Amniotic stem cell (primary cell): ENCODE measurements at places on chromosomes 6 and 20.

GRCh38 chr6:70586114-70586513 is 19.4 kb downstream of the SDHAF4 start:
- DNase-seq, result no peak

GRCh38 chr6:36837022-36837339 is 2.3 kb downstream of the CPNE5 start:
- no peak for DNase-seq

DNA sequence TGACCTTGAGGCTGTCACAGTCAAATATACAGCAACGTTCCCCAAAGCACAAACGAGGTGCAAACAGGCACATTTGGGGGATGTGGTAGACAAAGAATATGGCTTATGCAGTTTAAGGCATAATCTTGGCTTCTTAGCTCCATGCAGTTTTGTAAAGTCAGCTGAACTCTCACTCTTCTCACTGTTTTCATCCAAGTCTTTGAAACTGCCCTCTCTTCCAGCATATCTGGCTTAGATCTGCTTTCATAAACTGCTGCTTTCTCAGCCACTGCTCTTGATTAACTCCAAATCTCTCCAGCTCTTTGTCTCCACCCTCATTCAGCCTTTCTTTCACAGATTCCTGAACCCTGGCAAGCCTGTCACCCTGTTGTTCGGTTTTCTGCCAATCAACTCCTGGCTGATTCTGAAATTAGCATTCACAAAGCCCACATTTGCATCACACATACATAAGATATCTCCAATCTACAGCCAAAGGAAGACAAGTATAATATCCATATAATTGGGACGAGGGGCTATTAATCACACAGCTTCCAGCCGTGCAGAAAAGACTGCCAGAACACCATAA is 301.1 kb upstream of the RNF217 start:
- no peak for DNase-seq

DNA sequence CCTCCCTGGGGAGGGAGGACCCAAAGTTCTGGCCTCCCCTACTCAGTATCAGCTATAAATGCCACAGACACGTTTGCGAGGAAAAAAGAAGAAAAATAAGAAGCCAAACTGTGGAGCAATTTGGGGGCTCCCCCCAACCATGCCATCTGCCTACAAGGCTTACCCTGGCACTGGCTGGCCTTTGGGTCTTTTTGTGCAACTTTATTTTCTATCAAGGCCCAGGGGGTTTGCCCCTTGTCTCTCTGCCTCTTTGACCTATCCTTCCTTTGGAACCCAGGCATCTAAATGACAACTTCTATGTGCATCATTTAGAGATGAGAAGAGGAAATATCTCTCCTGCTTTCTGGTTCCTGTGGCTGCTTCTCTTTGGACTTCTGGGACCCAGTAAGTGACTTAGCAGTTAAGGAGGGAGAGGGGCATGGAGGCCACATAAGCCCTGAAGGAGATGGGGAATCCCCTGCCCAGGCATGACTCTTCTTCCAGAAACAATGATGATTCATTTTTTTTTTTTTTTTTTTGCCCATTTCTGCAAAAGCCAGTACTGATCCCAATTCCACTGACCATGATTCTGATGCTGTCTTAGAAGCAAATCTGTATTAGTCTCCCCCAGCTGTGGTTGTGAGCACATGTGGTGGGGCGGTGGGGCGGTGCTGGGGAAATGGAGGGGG is at the start of gene MUC22:
Gene MUC22, plus strand, starts transcription at position 82 of the 668 bp plus-strand sequence. Its CDS starts 233 bp downstream, at position 315.
- DNase-seq, result peak; percentile 52

- DNase-seq, result no peak
Measured at GRCh38 chr6:46113370-46113769, 16.4 kb upstream of the ENPP4 start.

- DNase-seq, result peak; percentile 68
Measured at GRCh38 chr6:166786704-166787293, 159.7 kb upstream of the RPS6KA2 start.

GRCh38 chr6:37979392-37980221 is 160.1 kb downstream of the ZFAND3 start:
- DNase-seq, result no peak

DNA sequence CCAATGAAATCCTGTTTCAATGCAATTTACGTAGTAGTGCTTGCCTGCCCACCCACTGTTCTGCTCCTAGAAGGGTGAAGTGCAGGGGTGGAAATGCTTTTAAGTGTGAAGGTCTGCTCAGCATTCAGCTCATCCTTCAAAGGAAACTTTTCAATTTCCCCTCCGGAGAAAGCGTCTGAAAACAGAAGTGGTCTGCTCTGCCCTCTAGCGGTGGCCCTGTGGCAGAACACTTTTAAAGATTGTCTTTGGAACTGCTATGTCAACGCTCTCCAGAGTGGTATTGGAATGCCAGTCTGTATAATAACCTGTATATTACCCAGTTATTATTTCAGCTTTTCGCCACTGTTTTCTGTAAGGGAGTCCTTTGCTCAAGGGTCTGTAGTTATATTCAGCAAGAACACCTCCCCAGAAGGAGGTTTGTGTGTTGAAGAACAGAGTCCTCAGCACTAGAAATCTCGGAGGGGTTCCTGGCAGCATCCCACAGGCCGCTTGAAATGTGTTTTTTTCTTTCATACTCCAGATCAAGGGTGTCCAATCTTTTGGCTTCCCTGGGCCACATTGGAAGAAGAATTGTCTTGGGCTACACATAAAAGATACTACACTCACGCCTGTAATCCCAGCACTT is 63.1 kb upstream of the KLHL31 start:
- peak; percentile 40 for DNase-seq

- DNase-seq, result no peak
Measured at GRCh38 chr20:21225215-21225947, 77.8 kb upstream of the XRN2 start.

DNA sequence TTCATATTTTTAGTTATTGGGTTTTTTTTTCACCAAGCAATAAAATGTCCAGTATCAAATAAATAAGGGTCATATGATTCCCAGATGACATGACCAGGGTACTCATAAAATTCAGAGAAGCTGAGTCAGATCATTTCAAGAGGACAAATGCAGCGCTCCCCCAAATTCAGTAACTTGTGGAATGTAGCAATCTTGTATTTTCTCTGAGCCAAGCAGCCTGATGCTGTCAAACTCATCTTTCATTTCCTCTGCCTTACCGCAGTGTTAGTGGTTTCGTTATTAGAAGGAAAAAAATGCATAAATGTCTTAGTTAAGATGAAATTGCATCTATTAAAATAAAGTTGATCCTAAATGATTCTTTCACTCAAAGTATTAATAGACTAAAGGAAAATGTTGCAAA is 57.8 kb upstream of the EDN1 start:
- DNase-seq, result no peak

DNA sequence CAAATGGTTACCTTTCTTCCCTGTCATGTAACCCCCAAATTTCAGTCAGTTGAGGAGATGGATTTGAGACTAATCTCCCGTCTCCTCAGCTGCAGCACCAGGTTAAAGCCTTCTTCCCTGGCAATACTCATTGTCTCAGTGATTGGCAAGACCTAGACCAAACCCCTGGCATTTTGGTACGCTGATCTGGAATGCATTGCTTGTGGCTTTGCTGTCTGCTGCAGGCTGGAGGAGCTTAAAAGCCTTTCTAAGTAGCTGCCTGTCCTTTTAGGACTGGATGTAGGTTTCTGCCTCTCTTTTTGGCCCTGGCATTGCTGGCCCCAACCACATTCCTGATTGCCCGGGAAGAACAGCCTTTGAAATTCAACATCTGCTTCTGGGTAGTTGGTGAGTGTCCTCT is 729.6 kb upstream of the GJE1 start:
- DNase-seq, result no peak

GRCh38 chr6:148298683-148299082 is 44.0 kb upstream of the SASH1 start:
- no peak for DNase-seq

DNA sequence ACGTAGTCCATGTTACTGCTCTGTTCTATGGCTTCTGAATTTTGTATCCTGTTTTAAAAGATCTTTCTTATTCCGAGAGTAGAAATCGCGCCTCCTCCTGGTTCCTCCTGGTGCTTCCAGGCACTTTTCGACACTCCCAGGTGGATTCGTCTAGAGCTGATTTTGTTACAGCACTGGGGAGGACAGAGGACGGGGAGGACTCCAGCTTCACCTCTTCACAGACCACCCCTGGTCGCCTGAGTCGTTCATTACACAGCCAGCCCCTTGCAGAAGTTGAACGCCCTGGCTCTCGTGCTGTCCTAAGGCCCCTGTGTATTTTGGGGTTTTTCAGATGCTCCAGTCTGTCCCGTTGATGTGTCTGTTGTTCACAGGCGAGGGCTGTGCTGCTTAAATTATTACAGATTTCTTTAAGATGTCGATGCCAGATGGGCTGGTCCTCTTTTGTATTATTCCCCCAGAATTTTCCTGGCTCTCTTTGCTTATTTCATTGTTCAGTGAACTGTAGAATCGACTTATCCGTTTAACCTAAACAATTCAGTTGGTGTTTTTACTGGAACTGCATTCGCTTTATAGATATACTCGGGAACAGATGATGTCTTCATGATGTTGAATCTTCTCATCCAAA is 30.5 kb downstream of the COL20A1 start:
- DNase-seq, result no peak

DNA sequence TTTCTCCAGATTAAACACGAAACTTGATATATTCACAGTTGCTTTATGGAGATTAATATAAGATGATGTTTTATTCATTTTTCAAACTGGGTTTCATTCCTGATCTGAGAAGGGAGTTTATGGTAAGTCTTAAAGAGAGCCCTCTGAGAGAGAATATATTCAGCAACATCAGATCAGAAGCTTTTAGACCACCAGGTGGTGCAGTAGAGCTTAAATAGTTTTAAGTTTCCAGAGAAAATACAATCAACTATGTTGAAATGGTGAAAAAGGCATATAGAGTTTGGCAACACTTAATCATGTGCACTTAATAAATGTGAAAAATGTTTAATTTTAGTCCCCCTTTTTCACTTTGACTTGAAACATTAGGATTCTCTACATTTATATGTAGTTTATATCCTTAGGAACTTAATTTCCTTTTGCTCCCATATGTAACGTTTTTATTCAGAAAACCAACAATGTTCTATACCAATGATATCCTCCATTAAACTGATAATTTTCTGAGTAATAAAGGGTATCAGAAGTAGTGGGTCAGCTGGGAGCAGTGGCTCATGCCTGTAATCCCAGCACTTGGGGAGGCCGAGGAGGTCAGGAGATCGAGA is 86.4 kb upstream of the CLDN20 start:
- peak; percentile 41 for DNase-seq

GRCh38 chr6:135922746-135923145 is 71.2 kb downstream of the PDE7B start:
- DNase-seq, result no peak
